ENCODE measurements at places on chromosomes 1 and 21.

DNA sequence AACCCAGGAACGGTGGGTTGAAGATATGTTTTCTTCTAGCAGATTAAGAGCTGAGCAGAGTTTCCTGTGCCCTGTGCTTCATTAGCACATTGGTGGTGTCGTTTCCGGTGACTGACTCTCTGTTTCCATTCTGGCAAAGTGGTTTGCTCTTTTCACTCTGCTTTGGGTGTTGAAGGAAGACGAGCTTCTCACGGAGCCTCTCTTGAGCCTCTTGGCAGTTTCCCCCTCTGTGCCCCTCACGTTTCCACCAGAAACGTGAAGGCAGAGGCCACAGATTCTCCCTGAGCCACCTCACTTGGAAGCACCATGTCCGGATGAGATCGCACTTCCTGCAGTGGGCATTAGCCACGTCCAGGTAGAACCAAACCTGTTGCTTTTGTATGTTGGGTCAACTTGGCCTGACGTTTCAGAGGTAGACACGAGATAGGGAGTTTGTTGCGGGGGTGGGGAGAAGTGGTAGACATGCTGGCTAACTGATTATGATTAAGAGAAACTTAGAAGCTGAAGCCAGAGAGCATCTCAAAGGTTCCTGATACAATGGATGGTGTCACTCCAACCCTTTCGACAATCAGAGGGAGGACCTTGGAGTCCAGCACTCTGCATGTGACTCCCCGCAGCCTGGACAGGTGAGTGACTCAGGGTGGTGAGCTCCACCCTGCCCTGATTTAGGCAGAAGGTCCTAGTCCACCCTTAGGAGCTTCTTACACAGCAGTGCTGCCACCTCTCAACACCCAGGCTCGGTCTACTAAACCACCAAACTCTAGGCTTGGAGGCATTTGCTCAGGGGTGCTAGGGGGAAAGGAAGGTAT is at the start of gene LAX1:
Gene LAX1, plus strand, starts transcription at position 155 of the 809 bp plus-strand sequence. Its CDS starts 383 bp downstream, at position 538.
- DNase-seq = no peak

DNA sequence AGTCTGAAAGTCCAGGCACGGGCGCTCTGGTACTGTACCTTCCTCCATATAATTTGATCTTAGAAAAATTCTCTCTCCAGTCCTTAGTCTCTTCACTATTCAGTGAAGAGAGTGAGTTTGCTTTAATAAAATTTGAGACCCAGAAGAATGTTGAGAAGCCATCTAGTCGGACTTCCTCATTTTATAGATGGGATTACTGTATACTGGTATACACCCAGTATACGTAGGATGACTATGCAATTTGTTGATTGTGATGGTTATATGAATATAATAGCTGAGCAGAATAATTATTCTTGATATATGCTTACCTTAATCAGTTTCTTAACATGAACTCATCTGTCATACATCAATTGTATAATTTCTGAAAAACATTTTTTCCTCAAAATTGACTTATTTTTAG is 328.0 kb upstream of the B3GALT2 start:
- no peak for DNase-seq

- peak; percentile 64 for DNase-seq
Measured at GRCh38 chr1:202807926-202808757, at the start of gene KDM5B. KDM5B (minus strand) TSS chr1:202808421; CDS start chr1:202808305, 116 bp downstream.

- no peak for DNase-seq
Measured at GRCh38 chr1:95627244-95627643, 393.2 kb downstream of the RWDD3 start.

DNA sequence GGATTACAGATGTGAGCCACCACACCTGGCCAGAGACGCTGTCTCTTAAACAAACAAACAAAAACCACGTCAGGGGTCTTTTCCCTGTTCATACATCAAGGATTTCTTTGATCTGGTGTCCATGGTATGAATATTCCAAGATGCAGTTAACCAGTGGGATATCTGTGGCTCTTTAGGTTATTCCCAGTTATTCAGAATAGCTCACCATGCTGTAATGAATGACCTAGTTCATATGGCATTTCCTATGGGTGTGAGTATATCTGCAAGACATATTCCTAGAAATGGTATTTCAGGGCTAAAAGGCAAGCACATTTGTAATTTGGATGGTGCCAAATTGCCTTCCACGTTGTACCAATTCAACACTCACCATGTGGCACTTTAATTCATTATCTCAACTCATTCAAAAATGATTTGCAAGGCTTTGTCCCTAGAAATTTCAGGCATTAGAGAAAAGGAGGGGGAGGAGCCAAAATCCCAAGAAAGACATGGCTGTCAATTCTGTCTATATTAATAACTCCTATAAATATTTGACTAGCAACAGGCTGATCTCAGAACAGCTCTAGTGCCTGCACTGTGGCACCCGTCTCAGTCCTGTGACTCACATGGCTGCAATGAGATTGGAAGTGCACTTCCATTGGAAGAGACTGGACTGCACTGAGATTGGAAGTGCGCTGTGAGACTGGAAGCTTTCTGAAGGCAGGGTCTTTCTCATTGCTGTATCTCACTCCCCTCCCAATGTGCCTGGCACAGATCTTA is 6.0 kb upstream of the STMN1 start:
- DNase-seq = no peak

DNA sequence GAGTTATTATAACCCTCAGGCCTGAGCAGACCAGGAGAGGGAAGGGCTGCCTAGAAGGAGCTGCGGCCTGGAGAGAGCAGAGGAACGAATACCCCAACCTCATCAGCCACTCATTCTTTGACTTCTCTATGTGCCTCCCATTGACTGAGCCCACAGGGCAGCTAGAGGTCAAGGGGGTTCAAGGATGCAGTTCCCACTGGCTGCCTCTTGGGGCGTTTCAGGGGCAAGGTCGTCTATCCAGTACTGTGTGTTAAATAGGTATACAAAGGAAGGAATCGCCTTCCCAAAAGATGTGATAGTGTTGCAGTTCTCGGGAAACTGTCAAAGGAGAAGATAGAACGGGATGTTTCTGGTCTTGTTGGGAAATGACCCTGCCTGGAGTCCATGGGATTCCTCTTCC is 250.6 kb downstream of the PRDM2 start:
- no peak for DNase-seq

- DNase-seq = no peak
Measured at GRCh38 chr1:29338908-29339575, 102.7 kb downstream of the PTPRU start.

DNA sequence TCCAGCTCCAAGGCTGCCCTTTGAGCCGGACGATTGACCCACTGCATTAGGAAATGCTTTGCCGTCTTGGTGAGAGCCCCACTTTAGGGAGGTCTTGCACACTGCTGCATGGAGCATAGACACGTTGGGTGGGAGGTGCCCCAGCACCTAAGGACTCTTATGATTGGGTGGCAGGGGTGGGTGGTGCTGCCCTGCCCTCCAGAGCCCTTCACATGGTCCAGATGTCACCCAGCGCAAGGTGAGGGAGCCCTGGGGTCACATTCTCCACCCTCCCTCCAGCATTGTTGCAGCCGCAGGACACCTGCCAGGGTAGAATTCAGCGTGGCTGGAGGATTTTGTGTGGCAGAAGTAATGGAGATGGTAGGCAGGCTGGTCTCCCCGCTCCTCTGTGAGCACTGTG is 137.4 kb upstream of the COL6A1 start:
- DNase-seq = no peak

DNA sequence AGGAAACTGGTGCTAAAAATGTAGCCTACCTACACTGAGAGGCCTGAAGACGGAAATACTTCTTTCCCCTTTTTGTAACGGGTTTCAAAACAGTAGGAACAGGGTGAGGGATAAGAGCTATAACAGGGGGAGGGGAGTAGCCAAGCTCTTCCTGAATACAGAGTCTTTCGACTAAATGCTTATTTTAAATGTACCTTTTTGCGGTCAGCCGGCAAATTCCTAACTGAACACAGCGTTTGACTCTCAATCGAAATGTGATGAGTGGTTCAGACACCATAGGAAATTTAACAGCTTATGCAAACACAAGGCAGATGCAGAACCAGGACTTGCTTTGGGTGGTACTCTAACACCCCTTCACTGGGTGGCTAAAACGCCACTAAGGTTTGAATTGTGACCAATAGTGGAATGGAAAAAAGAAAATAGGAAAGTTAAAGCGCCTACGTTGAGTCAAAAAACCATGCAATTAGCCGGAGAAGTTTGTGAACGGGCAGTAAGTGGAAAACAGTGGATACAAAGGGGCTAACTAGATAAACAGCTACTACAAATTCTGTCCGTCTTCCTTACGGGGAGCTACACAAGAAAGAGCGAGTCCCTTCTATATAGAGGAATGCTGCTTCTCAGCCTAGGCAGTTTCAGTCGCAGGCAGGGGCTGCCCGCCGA is 1.7 kb downstream of the EGLN1 start:
- DNase-seq = no peak

- DNase-seq = no peak
Measured at GRCh38 chr1:98975113-98975512, 29.5 kb downstream of the PLPPR5 start.
